ENCODE measurements at places on chromosomes 6 and 20. TPM values are rescaled to one million over a fixed set of nuclear protein-coding genes. Genes with fewer than 3 reads are reported as not detected.

DNA sequence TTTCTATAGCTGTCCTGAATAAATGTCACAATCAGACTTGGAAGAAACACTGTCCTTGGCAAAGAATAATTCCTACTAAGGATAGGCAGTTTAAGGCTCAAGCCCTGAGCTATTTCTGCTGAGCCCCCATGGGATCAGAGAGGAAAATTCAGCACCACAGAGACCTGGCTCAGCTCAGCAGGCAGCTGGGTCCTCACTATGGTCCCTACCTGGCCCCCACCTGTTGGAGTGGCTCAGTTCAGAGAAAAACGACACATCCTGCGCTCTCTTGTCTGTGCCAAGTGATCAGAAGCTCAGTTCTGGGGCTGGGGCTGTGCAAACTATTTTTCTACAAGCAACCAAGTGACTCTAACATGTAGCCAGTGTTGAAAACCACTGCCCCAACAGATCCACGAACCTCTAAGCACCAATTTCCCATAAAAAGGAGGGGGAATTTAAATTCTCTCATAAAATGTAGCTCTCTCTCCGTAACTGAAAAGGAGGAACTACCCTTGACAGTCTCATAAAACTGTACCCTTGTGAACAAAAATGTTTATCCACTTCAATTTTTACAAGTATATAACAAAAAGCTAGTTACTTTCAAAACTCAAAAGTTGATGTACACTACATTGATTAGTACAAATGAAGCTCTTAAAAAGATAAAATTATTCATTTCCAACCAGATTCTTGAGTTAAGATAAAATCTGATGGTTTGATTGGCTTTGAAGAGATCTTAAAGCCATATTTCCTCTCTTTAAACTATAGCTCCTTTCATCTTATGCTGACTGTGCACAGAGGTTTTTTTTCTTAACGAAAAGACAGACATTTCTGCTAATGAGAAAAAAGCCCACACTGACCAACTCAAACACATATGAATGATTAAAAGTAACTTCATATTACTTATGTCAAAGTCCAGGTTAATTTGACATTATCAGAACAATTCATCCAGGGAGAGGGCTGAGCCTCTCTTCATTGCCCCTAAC lies 52.0 kb downstream of the KIF13A start:
- no peak for DNase-seq

DNA sequence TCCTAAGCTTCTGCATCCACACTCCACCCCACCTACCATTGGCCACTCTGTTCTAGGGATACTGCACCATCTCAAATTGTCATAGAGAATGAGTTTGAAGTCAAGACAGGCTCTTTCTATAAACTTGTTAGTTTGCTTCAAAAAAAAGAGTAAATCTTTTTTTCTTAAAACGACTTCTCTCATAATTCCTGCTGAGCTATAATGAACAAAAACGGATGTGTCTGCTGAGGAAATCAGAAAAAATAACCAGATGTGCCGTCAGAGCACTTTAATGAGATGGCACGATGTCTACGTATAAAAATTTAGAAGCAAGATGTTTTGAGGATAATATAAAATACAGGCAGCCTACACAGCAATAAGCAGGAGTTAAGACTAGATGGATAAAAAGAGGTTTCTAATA lies 24.0 kb upstream of the DDO start:
- DNase-seq: no peak

DNA sequence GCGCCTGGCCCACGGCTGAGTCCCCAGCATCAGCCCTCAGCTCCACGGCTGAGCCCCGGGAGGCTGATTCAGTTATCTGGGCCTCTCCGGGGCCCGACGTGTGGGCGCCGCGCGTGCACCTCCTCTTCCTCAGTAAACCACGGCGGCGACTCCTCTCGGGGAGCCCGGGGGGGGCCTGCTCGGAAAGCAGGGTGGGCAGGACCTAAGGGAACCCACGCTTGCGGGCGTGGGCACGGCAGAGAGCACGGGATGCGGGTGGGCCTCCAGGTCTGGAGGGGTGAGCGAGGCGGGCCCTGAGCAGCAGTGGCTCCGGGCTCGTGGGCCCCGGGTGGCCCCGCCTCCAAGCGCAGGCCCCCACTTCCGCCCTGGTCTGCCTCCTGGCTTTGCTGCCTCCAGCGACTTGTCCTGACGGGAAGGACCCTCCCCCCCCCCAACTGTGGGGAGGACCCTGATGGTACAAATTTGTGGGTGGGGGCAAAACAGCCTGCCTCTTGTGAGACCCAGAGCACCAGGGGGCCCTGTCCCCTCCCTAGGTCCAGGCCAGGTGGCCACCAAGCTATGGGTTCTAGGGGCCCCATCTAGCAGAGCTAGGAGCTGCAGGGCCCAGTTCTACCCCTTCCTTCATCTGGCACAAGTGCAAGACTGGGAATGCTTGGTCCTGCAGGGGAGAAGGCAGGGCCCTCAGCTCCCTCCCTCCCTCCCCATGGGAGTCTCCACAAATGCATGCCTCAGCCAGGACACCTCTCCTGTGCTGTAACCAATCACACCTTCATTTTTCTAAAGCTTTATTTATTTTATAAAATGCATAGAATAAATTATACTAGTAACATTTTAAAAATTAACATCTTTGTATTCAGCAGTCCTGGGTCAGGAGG lies 16.9 kb downstream of the UCKL1 start:
- DNase-seq: no peak

- no peak for DNase-seq
These were observed 89.8 kb downstream of the CD164 start for GRCh38 chr6:109292420-109292819.

- no peak for DNase-seq
These were observed 8.6 kb upstream of the SIRPB2 start for GRCh38 chr20:1499528-1500420.

DNA sequence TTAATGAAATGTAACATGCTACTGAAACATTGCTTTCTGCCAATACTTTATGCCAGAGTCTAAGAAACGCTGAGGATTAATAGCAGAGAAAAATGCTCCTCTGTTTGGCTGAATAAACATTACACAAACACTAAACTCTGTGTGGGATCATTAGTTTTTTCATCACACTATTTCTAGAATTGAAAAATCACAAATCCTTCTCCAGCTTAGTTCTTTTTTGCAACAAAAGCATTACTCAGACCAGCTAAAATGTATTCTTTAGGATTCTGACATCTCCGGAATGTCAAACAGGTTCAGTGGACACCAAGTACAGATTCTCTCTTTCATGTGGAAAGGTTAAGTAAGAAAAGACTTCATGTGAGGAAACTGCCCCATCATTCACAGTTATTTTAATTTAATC lies 226.9 kb downstream of the SIM1 start:
- no peak for DNase-seq

DNA sequence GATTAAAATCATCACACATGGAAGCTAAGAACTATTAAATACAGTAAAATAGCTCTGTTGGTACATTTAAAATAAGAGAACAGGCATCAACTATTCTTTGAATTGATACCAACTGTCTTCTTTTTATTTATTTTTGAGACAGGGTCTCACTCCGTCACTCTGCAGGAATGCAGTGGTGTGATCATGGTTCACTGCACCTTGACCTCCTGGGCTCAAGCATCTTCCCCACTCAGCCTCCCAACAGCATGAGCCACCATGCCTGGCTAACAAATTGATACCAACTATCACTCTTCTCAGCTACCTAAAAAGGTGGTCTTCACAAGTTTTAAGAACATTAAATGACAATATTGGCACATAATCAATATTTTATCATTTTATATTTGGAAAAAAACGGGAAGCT lies 7.8 kb upstream of the PNISR start:
- no peak for DNase-seq

- no peak for DNase-seq
These were observed 30.2 kb downstream of the ARHGAP18 start for GRCh38 chr6:129679758-129680157.

GRCh38 chr6:104954190-104954797 lies 2.6 kb upstream of the LIN28B start:
- DNase-seq: no peak

DNA sequence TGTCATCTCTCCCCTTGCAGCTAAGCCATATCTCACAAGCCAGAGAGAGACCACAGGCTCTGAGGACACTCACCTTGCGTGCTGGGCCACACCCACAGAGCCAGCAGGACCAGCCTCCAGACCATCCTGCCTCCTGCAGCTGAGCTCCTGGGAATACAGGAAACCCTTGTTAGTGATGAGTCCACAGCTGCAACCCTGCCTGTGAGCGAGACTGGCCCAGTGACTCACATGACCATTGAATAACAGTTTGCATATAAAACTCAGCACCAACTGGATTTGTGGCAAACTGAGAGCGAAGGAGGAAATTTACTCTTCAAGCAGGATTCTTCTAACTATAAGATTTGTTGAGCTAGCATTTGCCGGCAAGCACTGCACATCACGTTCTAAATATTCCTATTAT lies 3.0 kb downstream of the THBS2 start:
- no peak for DNase-seq

DNA sequence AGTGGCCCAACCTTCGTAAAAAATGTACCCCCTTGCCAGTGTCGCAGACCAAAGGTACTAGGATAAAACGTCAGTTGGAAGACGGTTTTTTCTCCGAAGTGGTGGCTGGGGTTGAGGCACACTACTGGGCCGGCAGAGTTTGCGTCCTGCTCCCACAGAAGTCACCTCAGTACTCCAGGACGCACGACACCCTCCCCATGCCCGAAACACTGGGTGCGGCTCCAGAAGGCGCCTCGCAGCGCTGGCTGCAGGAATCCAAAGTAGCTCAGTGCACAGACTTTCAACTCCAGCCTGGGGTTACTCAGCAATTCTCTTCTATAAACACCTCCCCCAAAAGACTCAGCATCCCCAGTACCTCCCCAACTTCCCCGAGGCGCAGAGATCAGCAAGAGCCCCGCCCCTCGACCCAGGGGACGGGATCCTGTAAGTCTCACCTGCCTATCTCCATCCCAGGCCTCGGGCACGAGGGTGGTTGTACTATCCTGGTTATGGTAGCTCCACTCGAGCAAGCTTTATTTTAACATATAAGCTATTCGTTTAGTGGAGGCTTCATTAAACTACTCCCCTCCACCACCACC lies 88.2 kb downstream of the ZFP64 start:
- DNase-seq: no peak

DNA sequence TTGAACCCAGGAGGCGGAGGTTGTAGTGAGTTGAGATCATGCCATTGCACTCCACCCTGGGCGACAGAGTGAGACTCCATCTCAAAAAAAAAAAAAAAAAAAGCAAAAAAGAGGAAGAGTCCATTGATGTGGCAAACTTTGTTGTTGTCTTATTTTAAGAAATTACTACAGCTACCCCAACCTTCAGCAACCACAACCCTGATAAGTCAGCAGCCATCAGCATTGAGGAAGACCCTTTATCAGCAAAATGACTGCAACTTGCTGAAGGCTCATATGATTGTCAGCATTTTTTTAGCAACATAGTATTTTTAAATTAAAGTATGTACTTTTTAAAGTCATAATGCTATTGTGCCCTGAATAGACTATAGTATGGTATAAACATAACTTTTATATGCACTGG lies 48.8 kb downstream of the ZFP64 start:
- DNase-seq: no peak

DNA sequence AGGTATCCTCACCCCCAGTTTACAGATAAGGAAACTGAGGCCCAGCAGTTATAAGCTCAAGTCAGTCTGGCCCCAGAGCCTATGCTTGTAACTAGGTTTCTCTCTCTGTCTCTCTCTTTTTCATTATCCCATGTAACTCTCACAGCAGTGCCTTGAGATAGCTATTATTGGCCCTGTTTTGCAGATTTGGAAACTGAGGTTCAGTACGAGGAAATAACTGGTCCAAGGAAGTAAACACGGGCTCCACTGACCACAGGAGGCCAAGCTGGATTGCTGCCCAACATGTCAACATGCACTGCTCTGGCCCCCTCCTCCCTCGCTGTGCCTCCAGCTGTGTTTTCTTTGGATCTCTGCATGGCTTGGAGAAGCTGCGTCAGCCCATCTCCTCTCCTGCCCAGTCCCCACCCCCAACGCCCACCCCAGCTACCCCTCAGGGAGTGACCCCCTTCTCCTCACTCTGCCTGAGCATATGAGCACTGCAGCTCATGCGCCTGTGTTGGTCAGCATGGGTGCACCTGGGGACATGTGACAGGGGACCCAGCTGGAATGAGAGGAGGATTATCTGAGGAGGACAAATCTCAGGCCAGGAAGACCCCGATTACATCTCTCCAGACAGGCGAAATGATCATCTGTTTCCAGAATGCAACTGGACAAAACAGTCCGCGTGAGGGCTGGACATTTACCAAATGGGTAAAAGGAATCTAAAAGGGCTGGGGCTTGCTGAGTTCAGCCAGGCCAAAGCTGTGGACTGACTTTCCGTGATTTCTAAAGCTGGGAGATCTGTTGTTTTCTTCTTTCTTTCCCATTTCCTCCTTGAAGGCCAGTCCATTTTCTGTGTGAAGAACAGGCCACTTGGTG lies 7.8 kb upstream of the PLTP start:
- DNase-seq: no peak

GRCh38 chr6:28207510-28208110 lies 17.5 kb upstream of the ZSCAN9 start:
- peak; percentile 45 for DNase-seq

Gene MRPS26
- 154 TPM for total RNA-seq

Gene NRSN1
- total RNA-seq: not detected

Gene GRM1
- total RNA-seq: not detected

Gene GTF3C6
- 31.3 TPM for total RNA-seq
